ENCODE measurements at places on chromosomes 5 and 9.

GRCh38 chr5:40046792-40047191 lies 622.0 kb upstream of the DAB2 start:
- DNase-seq = no peak

DNA sequence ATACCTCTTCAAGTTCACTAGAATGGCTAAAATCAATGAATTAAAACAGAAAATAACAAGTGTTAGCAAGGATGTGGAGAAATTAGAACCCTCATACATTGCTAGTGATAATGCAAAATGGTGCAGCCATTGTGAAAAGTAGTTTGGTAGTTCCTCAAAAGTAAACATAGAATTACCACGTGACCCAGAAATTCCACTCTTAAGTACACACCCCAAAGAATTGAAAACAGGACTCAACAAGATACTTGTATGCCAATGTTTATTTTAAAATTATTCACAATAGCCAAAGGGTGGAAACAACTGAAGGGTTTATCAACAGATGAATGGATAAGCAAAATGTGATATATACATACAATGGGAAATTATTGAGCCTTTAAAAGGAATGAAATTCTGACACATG lies 70.3 kb downstream of the BARX1 start:
- DNase-seq = no peak

DNA sequence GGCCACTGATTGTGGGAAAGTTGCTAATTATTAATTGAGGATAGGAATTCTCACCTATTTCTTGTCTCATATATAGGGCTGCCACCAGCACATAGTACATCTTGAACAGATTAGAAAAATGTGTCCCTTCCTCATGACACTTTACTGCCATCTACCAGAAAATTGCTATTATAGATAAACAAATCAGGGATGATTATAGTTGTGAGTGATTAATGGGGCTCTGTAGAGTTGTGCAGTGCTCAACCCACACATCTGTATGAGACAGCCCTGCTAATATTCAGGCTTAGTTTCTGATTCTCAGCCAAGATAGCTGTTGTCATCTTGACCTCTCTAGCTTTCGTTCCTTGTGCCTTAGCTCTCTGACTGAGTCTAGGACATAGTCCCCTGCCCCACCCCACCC lies 373.3 kb downstream of the TLE4 start:
- no peak for DNase-seq

GRCh38 chr5:172028167-172028566 lies 21.7 kb upstream of the FBXW11 start:
- DNase-seq = no peak
